Midbrain (tissue), 1 donor: ENCODE measurements at places on chromosomes 2 and 18.

DNA sequence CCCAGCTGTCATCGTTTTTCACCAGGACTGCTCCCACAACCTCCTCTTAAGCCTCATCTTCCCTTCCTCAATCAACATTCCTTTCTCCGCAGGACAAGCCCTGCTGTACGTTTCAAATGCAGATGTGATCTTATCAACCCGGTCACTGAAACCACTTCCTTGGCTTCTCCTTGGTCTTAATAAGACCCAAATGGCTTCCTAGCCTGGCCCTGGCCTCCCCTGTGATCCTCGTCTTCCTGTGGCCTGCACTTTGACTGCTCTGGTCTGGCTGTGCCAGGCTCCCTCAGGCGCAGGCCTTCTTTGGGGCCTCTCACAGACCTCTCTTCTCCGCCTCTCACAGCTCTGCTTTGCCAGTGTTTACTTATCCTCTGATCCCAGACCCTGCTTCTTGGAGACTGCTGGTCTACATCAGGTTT is 4.7 kb upstream of the ADNP2 start:
- no peak for DNase-seq

- DNase-seq: no peak
Observed at GRCh38 chr2:6676241-6676640, 189.5 kb downstream of the CMPK2 start.

GRCh38 chr2:206150631-206151030 is 8.6 kb downstream of the NDUFS1 start:
- DNase-seq: no peak

GRCh38 chr18:23902396-23902795 is 112.2 kb upstream of the TTC39C start:
- no peak for DNase-seq

GRCh38 chr2:227990937-227991336 is 119.5 kb downstream of the DAW1 start:
- DNase-seq: no peak

DNA sequence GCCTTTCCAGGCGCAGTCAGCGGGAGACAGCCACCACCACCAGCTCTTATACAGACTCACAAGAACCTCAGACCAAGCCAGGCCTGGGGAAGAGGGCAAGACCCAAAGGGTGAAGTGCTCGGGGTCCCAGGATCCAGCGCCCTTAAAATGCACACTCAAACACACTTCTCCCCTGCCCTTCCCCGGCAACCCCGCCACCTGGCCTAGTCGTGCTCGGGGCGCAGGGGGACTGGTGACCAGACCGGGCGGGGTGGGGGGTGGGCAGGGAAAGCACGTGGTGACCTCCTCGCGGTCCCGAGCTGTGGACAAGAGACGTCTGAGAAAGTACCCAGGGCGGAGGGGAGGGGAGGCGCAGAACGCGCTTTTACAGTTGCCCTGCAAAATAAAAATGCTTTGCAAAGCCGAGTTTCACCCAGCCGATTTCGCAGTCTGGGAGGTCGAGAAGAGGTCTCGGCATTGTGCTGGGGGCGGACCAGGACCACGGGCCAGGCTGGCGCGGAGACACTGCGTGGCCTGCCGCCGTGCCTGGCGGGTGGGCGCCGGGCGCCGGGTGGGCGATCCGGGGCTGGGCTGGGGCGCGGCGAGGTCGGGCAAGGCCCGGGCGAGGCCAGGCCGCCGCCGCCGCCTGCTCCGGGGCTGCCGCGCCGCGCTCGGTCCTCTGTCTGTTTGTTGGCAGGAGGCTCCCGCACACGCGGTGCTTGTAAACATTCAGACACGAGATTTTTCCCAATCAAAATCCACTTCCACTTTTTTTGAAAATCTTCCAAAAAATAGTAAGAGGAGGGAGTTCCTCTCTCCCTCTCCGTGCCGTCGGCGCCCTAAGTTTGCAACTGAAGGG is 2.0 kb downstream of the BCL11A start:
- DNase-seq: no peak
